ENCODE measurements at places on chromosomes 1 and 21.

DNA sequence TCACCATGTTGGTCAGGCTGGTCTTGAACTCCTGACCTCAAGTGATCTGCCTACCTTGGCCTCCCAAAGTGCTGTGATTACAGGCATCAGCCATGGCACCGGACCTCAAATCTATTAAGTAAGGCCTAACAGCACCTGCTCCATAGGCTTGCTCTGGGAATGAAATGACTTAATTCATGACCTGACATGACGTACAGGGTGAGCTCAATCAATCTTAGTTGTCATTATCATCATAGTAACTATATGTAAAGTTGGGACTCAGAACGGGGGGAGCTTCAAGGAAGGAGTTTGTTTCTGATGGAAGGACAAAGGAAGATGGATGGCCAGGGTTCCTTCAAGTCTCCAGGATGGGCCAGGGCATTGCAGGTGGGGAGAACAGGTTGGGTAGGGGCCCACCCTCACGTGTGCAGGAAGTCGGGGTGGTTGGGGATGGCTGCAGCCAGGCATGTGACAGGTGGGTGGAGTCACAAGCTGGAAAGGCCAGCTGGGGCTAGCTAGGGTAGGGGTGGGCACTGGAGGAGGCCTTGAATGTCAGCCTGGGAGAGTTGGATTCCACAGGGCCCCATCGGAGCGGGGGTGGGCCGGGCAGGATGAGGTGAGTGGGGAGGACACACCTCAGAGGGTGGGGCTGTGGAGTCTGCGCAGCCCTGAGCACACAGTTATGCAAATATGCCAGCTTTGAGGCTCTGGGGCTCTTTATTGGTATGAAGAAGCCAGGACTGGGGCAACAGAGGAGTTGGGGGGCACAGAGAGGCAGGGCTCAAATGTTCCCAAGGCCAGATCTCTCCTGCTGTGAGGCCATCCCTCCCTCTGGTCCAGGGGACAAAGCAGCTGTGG is 9.6 kb downstream of the TRIM62 start:
- DNase-seq, result no peak

DNA sequence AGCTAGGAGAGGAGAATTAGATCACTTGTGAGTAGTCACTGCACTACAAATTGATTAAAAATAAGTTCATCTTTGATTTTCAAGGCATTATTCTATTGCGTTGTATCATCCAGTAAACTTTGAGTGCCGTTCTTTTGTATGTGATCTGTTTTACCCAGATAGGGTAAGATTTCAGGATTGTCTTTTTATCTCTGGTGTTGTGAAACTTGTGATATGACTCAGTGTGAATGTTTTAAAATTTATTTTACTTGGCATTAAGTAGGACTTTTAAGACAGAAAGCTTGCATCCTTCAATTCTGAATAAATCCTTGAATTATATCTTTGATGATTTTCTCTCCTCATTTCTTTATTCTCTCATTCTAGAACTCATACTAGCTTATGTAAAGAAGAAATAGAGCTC is 93.3 kb upstream of the ADAMTS5 start:
- no peak for DNase-seq

DNA sequence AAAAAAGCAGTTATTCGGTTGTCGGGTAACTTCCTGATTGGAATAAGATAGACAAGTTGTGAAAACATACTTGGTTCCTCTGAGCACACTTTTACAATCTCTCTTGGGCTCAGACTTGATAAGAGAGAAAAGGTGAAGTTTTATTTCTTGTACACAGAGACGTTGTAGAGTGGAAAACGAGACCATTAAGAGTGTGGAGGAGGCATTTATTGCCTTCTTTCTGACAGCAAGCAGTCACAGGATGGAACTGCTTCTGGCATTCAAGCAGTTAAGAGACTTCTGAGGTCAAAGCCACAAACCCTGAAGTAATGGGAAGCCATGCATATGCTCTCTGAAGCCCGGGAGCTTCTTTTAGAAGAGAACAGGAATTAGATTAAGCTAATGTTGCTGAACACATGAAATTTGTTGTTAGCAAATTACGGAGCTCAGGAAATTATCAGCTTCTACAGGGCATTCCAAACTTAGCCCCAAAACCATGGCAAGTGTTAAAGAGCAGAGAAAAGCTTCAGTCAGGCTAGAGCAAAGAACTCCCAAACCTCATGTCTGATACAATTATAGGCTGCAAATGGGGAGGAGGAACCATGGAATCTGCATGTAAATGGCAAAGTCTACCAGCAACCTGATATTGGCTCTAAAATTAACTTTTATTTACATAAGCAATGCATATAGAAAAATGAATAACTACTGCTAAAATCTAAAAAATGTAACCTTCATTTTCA is 26.0 kb downstream of the S1PR1 start:
- DNase-seq, result no peak

DNA sequence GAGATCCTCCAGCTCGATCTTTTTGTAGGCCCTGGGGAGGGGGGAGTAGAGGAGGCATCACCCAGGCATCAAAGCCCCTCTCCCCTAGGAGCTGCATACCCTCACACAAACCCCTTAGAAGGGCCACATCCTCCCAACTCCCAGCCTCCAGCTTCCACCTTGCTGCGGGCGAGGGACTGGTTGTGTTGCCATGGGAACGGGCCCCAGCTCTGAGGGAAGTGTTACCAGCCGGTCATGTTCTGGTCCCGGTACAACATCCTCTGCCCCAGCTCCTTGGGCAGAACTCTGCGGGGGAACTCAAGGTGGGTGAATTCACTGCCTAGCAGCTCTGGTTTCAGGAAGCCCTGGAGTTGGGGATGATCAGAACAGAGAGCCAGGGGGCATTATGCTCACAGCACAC is 4.1 kb downstream of the PPM1J start:
- no peak for DNase-seq

DNA sequence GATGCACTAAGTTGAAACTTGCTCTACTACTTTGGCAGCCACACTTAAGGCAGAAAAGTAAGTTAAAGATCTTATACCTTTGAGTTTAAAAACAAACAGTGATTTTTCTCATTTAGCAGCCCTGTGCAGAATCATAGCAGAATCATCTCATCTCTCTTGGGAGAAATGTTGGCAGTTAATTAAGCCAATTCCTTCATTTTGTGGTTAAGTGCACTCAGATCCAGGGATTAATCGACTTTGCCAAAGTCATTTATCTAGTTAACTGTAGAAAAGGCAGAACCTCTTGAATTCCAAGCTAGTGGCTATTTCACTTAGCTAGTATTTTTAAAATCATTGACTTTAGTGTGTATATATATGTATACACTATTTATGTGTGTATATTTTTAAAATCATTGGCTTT is 125.0 kb downstream of the GPR52 start:
- no peak for DNase-seq

DNA sequence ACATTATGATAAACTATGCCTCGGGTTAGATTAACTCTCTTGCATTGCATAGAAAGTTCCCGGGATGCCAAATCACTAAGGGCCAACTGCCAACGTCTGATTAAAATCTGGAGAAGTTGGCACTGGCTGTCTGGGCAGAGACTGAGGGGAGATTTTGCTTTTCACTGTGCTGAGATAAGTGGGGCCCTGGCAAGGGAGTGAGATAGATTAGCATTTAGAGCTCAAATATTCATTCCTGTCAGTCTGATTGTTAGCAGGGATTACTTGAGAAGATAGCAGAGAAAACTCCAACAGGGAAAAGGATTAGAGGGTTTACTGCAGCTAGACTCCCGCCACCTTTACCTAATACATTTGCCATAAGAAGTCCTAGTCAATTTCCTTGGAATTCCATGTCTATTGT is 714.1 kb upstream of the CHRM3 start:
- no peak for DNase-seq

- no peak for DNase-seq
Measured at GRCh38 chr1:40887652-40888051, 25.5 kb upstream of the CITED4 start.

DNA sequence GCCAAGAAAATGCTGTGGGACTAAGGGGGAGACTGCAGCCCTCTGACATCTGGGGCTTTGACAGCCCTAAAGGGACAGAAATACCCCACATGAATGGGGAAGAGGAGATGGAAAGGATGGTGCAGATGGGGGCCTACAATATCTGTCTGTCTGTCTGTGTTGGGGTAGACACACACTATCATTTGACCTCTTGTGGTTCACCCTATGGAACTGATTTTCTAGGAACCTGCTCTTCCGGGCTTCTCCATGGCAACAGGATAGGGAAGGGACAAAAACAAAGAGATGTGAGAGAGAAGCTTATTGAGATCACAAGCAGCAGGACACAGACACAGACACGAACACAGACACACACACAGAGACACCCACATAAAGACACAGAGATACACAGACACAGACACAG is 17.1 kb downstream of the KIF21B start:
- DNase-seq, result no peak

DNA sequence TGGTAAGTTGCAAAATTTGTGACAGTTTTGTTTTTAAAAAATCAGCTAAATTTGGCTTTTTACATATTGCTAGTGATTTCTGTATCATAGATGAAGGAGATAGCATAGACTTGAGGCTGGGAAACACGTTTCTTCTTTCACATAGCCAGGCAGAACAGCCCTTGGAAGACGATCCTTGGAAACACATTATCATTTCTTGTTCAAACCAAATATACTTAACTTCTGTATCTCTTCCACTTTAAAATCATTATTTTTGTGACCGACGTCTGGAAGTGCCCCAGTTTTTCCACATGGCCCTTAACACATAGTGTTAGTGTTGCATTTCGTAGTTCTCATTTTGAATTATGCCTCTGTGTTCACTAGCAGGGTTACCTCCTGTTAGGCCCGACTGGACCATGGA is 193.5 kb downstream of the SDCCAG8 start:
- DNase-seq, result no peak

GRCh38 chr1:7389201-7389905 is 381.7 kb upstream of the VAMP3 start:
- no peak for DNase-seq

- no peak for DNase-seq
Measured at GRCh38 chr1:92494485-92495141, 7.9 kb upstream of the GFI1 start.

DNA sequence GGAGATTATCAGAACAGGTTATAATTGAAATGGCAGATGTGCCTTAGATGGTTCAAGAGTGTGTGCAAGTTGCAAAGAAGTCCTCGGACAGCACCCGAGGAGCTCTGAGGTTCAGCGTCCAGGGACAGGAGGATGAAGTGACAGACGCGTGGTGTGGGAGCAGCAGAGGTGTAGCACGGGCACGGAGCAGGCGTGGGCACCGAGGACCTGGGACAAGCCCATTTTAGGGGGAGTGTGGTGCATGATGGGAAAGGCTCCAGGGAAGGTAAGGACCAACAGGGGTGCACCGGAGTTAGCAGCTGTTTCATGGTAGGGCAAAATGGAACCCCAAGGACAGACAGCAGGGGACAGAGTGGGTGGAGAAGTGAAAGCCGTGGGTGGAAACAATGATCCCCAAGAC is 56.3 kb upstream of the BACE2 start:
- no peak for DNase-seq

GRCh38 chr1:174761901-174762585 is 237.7 kb upstream of the CACYBP start:
- no peak for DNase-seq

DNA sequence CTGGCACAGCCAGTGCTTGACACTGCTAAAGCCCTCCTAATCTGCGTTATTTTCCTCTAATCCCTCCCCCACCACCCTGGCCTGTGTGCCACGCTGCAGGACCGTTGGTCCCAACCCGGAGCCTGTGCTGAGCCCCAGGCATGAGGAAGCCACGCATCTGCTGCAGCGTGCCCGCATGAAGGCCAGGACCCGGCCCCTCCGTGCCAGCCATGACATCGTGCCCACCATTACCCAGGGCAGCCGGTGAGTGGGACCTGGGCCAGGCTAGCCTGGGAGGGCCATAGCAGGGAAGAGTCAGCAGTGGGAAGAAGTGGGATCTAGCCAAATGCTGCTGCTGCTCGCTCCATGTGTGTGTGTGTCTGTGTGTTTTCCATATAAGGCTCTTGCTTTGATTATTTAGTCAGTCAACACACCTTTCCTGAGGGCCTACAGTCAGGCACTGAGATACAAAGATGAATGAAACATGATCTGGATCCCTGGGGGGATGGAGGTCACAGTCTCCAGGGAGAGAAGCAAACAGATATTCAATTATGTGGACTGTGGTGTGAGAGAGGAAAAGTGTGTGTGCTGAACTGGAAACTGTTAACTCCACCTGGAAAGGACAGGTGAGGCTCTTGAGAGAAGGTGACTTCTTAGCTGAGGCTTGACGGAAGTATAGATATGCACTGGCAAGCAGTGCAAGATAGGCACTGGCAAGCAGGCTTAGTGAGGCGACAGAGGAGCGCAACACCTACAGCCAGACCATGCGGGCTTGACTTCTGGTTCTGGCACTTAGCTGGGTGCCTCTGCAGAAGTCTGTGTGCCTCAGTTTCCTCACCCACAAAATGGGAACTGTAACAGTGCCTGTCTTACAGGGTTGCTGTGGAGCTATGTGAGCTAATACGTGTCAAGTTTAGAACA is 15.9 kb downstream of the KIAA1614 start:
- DNase-seq, result no peak

DNA sequence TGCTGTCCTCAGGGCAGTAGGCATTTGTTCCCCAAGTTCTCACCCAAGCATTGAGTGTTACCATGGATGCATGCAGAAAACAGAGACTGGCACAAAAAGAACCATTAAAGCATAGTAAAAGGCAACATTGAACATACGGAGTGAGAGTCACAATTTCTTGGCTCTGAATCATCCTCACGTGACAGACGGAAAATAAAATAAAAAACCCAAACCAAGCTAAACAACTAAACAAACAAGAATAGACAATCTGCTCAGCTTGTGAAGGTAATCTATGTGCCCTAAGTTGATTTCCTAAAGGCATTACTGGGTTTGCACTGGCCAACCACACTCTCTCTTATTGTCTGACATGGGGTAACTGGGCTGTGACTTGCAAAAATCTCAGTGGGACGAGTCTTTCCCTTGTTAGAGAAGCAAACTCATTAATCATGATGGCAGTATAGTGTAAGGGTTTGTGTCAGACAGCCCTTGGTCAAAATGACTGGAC is 306.0 kb downstream of the ASTN1 start:
- no peak for DNase-seq

GRCh38 chr1:109754738-109755137 is 9.0 kb downstream of the EPS8L3 start:
- DNase-seq, result no peak

DNA sequence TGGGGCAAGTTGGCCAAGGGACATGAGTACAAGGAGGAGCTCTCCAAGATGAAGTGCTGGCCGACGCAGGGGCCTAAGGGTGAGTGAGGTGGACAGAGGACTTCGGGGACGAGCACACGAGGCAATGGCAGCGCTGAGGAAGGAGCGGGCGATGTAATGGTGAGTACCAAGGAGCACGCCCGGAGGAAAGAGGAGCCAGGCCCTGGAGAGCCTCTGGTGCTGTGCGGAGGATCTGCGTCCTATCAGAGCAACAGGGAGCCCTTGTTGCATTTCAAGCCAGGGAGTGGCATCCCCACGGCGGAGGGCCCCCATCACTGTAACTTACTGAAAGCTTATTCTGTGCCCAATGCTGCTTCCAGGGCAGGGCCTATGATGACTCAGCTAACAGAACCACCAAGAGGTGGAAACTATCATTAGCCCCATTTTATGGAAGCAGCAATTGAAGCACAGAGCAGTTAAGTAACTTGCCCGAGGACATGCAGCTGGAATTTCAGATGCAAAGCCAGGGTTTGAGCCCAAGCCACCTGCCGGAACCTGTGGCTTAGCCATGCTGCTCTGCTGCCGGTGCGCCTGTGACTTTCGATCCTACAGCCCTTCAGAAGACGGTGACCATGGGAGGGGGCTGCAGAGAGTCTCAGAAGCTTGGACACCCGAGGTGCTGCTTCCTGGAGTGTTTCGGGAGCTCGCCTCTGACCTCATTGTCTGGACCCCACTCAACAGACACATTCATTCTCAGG is 17.6 kb upstream of the AJAP1 start:
- no peak for DNase-seq

All from GM12864 (cell line).